ENCODE measurements at places on chromosomes 1 and 21. TPM values are rescaled to one million over a fixed set of nuclear protein-coding genes. Genes with fewer than 3 reads are reported as not detected.

Gene SETSIP
- polyA plus RNA-seq, result not detected

Gene RAD54L
- polyA plus RNA-seq, result 6.7 TPM

Gene ASCL5
- 0.70 TPM for polyA plus RNA-seq

Gene NCF2
- polyA plus RNA-seq, result 5.5 TPM

Gene AADACL3
- polyA plus RNA-seq, result not detected

Gene RAB25
- polyA plus RNA-seq, result 1.0 TPM

Gene C2CD4D
- polyA plus RNA-seq, result 0.12 TPM

Gene CTSE
- 0.37 TPM for polyA plus RNA-seq

Gene PTPRC
- 6.9 TPM for polyA plus RNA-seq

Gene C1orf116
- polyA plus RNA-seq, result 0.12 TPM

Gene CD101
- 7.9 TPM for polyA plus RNA-seq

Gene GOLT1A
- polyA plus RNA-seq, result not detected

Gene PLPP3
- polyA plus RNA-seq, result 127 TPM

Gene LRIG2
- 15.8 TPM for polyA plus RNA-seq

Gene CAMTA1
- polyA plus RNA-seq, result 39.5 TPM

Gene HJV
- 243 TPM for polyA plus RNA-seq

Gene HCRTR1
- 0.23 TPM for polyA plus RNA-seq

Gene C1orf74
- 2.8 TPM for polyA plus RNA-seq

Gene HSD17B7
- 9.1 TPM for polyA plus RNA-seq

Gene FAM72A
- 5.4 TPM for polyA plus RNA-seq

Gene GPR52
- polyA plus RNA-seq, result not detected

Gene PEAR1
- polyA plus RNA-seq, result 29.2 TPM

Gene MYOM3
- polyA plus RNA-seq, result 458 TPM

Gene NBPF19
- polyA plus RNA-seq, result 8.6 TPM

Gene SLAMF6
- 0.31 TPM for polyA plus RNA-seq

Gene RGS2
- 79.7 TPM for polyA plus RNA-seq

Gene CA14
- polyA plus RNA-seq, result 6.3 TPM

Gene DCST1
- polyA plus RNA-seq, result not detected

Gene VHLL
- not detected for polyA plus RNA-seq

Gene ANKRD65
- polyA plus RNA-seq, result 24.7 TPM

Gene ASTN1
- polyA plus RNA-seq, result 6.4 TPM

Gene UTS2
- not detected for polyA plus RNA-seq

Gene RGS16
- polyA plus RNA-seq, result 8.7 TPM

Gene TYW3
- 14.4 TPM for polyA plus RNA-seq

Gene PGLYRP4
- not detected for polyA plus RNA-seq

Gene THRAP3
- 99.8 TPM for polyA plus RNA-seq

Gene TEDDM1
- polyA plus RNA-seq, result not detected

Gene HSD3B2
- not detected for polyA plus RNA-seq

Gene PTCH2
- 10.0 TPM for polyA plus RNA-seq

Gene TSACC
- polyA plus RNA-seq, result 1.0 TPM

Gene TCHH
- polyA plus RNA-seq, result not detected

Gene SFN
- polyA plus RNA-seq, result 1.1 TPM

Gene SYT6
- polyA plus RNA-seq, result 1.9 TPM

Gene TOMM40L
- 9.0 TPM for polyA plus RNA-seq

Gene HTR1D
- polyA plus RNA-seq, result 0.09 TPM

Gene PCAT6
- 2.7 TPM for polyA plus RNA-seq

Gene TAS1R1
- 9.5 TPM for polyA plus RNA-seq

Gene GRHL3
- 0.68 TPM for polyA plus RNA-seq

Gene OR2T29
- not detected for polyA plus RNA-seq

Gene MAP3K21
- polyA plus RNA-seq, result 0.27 TPM

Gene ADIPOR1
- 62.7 TPM for polyA plus RNA-seq

Gene MINDY1
- polyA plus RNA-seq, result 24.4 TPM

Gene RIPK4
- polyA plus RNA-seq, result 0.32 TPM

Gene TPTE
- polyA plus RNA-seq, result not detected
